ENCODE measurements at places on chromosomes 3 and 15. TPM values are rescaled to one million over a fixed set of nuclear protein-coding genes. Genes with fewer than 3 reads are reported as not detected.
A peak's percentile ranks its signal among the peaks of the same experiment; 100 is the strongest.

DNA sequence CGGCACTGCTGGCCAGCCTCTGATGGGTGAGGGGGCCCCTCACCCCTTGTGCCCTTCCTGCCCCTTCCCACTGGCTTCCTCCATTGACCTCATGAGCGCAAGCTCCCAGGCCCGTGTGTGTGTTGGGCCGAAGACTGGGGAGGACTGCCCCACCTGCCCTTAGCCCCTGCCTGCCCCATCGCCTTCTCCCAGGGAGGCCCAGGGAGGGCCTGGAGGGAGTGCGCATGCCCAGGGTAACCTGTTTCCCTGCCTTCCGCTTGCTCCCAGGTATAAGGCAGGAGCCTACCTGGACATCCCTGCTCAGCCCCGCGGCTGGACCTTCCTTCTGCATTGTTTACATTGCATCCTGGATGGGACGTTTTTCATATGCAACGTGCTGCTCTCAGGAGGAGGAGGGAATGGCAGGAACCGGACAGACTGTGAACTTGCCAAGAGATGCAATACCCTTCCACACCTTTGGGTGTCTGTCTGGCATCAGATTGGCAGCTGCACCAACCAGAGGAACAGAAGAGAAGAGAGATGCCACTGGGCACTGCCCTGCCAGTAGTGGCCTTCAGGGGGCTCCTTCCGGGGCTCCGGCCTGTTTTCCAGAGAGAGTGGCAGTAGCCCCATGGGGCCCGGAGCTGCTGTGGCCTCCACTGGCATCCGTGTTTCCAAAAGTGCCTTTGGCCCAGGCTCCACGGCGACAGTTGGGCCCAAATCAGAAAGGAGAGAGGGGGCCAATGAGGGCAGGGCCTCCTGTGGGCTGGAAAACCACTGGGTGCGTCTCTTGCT lies 8.8 kb downstream of the DLL4 start:
- DNase-seq = peak; percentile 45

DNA sequence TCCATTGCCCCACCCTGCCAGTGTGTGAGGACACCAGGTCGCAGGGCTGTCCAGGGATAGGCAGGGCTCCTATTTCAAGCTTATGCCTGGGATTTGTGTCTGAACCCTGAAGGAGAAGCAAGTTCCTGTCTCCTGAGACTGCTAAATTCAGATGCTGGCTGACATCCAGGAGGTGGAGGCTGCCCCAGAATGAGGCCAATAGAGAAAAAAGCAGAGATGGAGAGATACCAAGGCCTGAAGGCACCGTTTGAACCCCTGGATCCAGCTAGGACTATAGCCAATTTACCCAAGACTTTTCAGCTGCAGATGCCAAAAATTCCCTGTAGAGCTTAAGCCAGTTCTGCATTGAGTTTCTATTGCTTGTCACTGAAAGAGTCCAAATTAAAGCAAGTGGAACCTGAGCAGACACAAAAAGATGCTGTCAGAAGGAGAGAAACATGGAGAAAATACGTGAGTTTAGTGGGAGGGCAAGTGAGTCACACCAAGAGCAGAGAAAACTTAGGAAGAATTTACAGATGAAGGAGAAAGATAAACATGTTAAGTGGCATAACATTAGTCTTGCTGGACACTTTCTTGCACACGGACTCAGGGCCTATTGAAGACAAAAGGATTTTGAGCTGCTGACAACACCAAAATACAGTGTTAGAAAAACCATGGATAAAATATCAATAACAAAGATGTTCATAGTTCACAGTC lies 148.6 kb downstream of the CNTN3 start:
- peak; percentile 5 for DNase-seq

DNA sequence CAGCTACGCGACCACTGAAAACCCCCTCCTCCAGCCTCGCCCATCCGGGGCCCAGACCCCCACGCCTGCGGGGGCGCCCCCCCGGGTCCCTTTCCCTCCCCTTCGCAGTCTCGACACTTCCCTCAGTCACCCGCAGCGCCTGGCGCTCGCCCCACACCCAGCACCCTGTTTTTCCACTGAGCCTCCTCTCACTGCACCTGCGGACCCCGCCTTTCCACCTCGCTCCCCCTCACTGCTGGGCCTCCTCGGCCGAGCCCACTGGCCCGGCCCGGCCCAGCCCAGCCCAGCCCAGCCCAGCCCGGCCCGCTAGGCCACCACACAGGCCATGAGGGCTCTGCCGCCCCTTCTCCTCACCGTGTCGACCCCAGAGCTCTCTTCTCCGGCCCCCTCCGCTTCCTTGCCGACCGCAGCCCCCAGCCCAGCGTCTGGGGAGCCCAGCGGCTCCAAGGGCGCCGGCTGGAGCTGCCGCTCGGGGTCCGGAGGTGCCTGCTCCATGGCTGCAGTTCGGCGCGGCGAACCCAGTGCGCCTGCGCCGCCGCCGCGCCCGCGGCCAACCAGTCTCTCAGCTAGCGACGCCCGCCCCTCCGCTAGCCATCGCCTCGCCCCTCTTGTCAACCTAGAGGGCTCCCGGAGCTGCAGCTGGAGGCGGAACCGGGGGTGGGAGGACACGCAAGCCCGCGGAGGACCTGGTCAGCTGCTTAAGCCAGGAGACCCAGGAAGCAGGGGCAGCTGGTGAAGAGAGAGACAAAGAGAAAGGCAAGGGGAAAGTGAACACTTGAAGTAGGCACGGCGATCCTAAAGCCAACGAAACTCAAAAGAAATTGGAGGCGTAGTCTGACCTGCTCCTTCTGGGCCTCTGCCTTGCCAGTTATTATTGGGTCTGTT lies at the start of gene SNX4:
TSS of gene SNX4 (minus strand) at position 525 of the 885 bp plus-strand sequence. CDS start at position 495, 30 bp downstream.
- peak; percentile 99 for DNase-seq

- DNase-seq = no peak
Observed at GRCh38 chr3:191238321-191238817, 39.3 kb downstream of the OSTN start.

GRCh38 chr3:169280646-169281045 lies 382.9 kb downstream of the MECOM start:
- DNase-seq = no peak

- no peak for DNase-seq
Observed at GRCh38 chr3:58027704-58028317, 19.6 kb downstream of the FLNB start.

RTP1 gene
- total RNA-seq = not detected

CEP19 gene
- 16.5 TPM for total RNA-seq

PLXNB1 gene
- 1.6 TPM for total RNA-seq

WDR76 gene
- total RNA-seq = 49.9 TPM

PRSS50 gene
- total RNA-seq = not detected

HCLS1 gene
- total RNA-seq = not detected

Measured in MG63 (cell line).